Stimulated activated CD4-positive, alpha-beta T cell treated with anti-CD3 and anti-CD28 coated beads, Interleukin-1b, Interleukin-23, amount 100 ng/mL, for 1 hour (primary cell): ENCODE measurements at places on chromosomes 7 and 10.

DNA sequence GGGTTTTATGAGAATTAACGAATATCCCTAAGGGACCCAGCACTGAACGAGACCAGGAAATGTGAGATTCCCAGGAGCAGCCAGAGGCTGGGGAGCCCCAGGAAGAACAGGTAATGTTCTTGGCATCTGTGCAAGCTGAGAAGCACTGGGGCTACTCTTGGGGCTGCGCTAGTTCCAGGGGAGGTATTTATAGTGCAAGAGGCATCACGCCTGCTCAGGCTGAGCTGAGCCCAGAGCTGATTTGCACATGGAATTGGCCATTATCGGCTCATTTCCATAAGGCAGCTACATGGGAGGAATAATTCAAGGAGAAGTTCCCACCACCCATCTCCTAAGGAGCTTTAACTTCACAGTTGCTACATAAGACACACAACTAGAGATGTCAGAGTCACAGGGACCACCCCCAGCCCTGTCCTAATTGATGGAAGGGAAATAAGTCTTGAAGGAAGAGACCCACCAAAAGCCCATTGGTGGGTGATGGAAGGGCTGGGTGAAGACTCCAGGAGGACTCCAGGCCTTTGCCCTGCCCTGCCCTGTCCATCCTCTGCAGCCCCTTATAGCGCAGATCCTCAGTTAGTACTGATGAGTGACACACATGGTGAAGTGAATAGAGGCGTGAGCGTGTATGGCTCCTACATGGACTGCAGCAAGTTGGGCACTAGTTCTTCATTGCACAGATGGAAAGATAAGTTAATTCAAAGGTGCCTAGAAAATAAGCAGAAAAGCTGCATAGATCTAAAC lies 178.9 kb downstream of the GRID1 start:
- no peak for DNase-seq

DNA sequence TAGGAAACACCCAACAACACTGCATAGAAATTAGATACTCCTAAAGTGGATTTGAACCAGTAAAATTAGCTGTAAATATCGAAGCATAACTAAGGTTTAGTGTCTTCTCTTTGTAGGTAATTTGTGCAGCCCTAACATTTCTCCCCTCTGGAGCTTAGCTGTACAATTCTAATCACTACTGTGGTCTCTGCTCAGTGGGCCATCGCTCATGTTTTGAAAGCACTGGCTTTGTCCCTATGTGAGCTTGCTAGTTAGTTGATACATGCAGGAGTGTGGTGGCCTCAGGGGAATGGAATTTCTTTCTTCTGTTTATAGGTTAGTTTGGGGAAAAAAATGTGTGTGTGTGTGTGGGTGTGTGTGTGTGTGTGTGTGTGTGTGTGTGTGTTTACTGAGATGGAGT lies 373.1 kb downstream of the DPP6 start:
- no peak for DNase-seq

GRCh38 chr7:2450198-2451107 lies 25.7 kb downstream of the GRIFIN start:
- no peak for DNase-seq

DNA sequence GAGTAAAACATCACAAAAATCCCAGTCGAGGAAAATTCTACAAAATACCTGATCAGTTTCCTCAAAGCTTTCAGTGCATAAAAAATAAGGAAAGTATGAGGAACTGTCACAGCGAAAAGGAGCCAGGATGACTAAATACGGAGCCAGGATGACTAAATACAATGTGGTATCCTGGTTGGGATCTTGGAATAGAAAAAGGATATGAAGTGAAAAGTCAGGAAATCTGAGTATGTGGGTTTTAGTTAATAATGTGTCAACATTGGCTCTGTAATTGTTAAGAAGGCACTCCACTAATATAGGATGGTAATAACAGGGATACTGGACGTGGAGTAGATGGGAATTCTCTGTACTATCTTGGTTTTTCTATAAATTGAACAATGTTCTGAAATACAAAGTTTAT lies 175.5 kb downstream of the SUGCT start:
- DNase-seq: no peak

DNA sequence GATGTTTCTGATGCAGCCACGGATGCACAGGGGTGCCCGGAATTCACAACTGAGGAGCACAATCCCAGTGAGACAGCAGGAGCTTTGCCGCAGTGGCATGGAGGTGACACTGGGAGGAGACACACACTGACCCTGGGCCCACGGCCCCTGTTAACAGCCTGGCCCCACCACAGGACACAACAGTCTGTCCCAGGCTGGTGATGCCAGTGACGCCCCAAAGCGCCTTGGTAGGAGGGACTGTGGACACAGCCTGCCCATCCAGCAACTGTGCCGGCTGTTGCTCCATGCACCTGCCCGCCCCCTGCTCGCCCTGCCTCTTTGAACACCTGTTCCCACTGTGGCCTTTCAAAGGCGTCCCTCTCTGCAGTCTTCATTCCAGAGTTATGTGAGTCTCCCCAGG lies 49.8 kb downstream of the KLF6 start:
- no peak for DNase-seq

DNA sequence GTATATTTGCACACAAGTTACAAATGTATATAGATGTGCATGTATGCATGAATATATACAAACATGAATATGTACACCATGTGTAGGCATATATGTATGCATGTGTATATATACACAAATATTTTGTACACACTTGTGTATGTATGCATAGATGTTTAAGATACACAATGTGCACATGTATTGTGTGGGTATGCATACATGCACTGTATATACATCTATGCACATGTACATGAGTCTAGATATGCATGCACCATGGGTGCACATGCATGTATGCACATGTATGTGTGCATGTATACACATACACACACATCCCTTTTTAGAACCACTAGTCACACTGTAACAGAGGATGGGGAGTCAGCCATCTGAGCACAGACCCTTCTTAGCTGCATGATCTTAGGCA lies 249.4 kb downstream of the COBL start:
- DNase-seq: no peak

DNA sequence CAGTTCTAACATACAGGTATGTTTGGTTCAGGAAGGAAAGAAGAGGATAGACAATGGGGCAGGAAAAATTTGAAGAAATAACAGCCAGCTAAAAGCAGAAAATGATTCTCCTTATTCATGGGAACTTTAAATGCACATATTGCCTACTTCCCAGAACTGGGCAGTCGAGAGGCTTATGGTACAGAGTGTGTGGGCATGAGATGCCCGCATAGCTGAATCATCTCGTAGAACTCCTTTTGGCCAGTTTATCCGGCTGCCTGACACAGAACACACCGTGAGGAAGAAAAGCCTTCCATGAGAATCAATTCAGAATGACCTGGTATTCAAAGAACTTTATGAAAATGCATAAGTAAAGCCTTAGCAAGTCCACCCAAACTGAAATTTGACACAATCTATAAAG lies 471.6 kb downstream of the SH2D4B start:
- DNase-seq: no peak

- no peak for DNase-seq
These were observed 16.0 kb downstream of the NUDT5 start for GRCh38 chr10:12179606-12180170.

GRCh38 chr10:70371846-70372245 lies 10.6 kb downstream of the LRRC20 start:
- DNase-seq: no peak

- DNase-seq: no peak
These were observed 3.5 kb downstream of the CRHR2 start for GRCh38 chr7:30678805-30679204.

- no peak for DNase-seq
These were observed 200.1 kb upstream of the MEOX2 start for GRCh38 chr7:15886626-15887025.

DNA sequence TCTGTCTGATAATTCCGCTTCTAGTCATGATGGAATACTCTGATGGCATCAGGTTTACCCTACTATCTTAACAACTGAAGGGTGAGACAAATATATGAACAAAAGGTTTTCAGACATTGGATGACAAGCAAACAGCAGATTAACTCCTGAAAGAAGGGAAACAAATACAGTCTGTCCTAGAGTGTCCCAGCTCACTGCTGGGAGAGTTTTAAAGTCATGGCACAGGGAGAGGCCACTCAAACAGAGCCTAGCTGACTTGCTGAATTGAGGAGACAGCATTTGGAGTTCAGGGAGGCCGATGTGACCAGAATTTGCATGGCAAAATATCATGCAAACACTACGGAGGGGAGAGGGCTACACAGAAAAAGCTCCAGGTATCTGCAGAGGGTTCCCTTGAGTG lies 73.1 kb downstream of the MDH2 start:
- no peak for DNase-seq

DNA sequence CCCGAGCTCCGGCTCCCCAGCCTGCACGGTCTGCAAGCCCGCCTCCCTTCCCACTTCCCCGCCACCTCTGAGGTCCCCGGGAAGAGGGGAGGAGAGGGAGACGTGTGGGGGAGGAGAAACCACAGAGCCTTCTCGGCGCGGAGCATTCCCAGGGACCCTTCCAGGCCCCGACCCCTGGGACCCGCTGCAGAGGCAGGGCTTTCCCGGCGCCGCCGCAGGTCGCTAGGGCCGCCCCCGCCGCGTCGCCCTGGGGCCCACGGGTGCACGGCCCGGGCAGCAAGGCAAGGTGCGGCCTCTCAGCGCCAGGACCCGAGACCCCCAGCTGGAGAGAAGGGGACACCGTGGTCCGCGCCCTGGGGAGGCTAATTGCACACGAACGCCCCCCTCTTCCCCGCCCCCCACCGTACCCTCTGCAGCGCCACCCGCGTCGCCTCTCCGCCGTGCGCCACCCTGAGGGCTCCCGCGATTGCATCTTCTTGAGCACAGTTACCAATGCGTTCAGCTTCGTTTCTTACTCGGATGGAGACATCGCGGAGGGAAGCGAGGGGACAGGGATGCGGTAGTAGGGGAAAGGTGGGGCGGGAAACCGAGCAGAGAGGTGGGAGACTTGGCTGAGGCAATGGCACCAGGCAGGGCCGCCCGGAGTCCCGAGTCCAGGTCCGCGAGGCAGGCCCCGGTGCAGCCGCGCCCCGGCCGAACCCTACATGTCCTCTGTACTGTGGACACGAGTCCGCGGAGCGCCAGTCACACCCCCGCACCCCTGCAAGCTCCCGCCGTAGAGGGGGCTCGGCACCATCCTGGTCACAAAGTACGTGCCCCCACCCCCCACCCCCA lies 28.9 kb downstream of the SKIDA1 start:
- no peak for DNase-seq

GRCh38 chr10:11789306-11789705 lies 33.9 kb upstream of the PROSER2 start:
- no peak for DNase-seq

DNA sequence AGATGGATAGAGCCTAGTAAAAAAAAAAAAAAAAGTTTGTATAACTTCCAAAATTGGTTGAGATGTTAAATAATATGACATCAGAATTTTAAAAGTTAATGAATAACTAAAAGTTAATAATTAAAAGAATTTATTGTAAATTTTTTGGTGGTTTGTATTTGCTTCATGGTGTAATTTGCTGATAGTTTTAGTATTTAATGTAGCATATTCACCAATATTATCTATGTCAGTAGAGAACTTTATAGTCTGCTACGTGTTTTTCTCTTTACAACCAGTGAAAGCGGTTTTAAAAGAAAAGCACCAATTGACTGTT lies 51.8 kb upstream of the STEAP4 start:
- no peak for DNase-seq

GRCh38 chr10:13665516-13666262 lies 78.9 kb downstream of the PRPF18 start:
- DNase-seq: no peak

- no peak for DNase-seq
These were observed 57.4 kb downstream of the CDK6 start for GRCh38 chr7:92778972-92779371.
